RCC 7860 (cell line): ENCODE measurements at places on chromosomes 7 and 10.

GRCh38 chr7:139559364-139560105 is 36.0 kb downstream of the CLEC2L start:
- DNase-seq, result no peak

DNA sequence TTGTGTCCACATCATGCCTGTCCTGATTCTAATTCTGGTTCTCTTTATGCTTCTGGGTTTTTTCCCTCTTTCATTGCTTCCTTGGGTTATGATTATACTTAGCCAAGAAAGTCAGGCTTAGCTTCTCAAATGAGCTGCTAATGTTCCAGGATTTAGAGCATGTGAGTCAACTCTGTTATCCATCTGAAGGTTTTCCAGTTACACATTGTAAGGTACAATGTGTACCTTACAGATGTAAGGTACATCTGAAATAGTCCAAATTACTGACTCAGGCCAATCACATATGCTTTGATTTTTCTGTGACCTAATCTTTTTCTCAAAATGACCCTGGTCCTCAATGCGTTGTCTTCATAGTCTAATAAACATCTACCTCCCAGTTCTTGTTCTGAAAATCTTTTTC is 13.3 kb upstream of the MIOS start:
- no peak for DNase-seq

- DNase-seq, result no peak
Measured at GRCh38 chr10:94409021-94409657, 6.8 kb downstream of the TBC1D12 start.

- DNase-seq, result no peak
Measured at GRCh38 chr10:80540618-80540980, 2.9 kb downstream of the SH2D4B start.

DNA sequence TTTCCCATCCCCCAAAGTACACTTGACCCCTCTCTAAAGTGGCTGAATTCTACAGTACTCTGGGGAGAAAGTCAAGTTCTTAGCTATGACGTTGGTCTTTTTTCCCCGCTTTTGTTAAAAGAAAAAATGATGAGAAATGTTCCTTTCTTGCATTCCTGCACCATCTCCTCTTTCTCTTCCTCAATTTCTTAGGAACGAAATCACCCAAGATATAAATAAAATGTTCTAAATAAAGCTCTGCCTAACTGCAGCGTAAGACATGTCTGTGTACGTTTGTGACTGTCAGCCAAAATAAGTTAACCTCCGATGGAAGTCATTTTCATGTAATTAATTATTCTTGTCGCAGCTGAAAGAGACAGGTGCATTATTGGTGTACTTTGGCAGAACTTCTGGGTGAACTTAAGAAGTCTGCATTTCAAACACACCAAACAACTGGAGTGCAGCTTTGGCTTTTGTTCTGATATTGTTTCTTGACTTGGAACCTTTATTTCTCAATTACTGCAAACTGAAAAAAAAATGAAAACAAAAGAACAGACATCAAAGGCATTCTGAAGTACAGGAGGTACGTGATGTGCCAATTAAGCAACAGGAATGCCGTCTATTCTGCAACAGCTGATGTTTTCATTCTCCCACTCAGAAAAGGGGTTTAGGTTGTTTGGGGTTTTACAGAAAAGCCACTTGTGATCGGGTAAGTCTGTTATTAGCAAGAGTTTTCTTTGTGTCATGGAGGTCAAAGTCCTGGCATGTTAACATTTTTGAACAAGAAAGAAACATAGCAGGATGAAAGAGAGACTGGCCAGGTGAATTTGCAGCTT is 82.4 kb upstream of the SDK1 start:
- no peak for DNase-seq

- DNase-seq, result peak; percentile 24
Measured at GRCh38 chr7:27709137-27710075, 30.6 kb upstream of the TAX1BP1 start.

DNA sequence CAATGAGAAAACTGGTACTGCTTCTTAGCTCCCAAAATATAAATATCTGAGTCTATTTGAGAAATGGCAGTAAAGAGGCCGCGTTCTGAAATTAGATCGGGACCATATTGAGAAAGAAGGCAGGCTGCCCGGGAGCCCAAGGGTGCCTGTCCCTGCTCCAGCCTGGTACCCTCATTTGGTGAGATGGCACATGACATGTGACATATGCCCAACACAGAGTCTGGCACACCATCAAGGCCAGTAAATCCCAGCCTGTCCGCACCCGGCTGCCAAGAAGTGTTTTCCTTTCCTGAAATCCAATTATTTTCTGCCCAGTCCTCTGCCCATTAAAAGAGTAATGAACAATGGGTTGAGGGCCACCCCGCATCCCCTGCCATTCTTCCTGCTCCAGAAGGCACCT is 66.4 kb downstream of the CDH23 start:
- no peak for DNase-seq

GRCh38 chr7:88628363-88629085 is 131.0 kb upstream of the ZNF804B start:
- DNase-seq, result no peak

GRCh38 chr7:43022008-43022407 is 89.8 kb downstream of the MRPL32 start:
- no peak for DNase-seq

GRCh38 chr7:147193476-147193875 is 1076.9 kb downstream of the CNTNAP2 start:
- no peak for DNase-seq

DNA sequence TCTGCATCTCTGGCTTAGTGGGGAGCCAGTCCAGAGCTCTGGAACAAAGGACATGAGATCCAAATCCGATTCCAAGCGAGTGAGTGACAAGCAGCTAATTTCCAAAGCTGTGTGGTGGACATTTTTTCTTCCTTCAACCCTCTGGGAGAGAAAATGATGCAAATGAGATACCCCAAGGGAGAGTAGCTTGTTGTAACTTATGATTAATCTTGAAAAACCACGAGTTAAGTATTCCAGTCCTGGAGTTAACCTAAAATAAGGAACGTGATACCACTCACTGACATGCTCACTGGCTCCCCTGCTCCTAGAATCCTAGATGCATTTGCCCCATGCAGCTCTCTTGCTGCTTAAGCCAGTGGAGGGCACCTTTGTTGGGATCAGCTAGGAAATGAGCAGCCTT is 116.0 kb upstream of the HABP2 start:
- DNase-seq, result no peak

DNA sequence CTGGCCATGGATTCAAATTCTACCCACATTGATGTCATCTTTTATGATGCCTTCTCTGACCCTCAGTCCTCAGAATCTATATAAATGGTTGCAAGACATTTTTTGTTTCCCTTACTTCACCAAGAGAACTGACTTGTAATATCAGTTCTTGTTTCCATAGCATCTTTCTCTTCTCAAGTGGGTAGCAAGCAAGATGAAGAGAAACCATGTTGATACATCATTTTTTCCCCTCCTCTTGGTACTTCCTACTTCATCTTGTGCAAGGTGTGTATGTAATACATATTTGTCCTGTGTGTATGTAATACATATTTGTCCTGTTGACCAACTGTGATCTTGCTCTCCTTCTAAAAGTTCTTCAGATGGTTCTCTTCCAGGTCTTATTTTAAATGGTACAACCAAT is 348.6 kb downstream of the PTEN start:
- no peak for DNase-seq

GRCh38 chr7:95974108-95974507 is 201.8 kb downstream of the DYNC1I1 start:
- DNase-seq, result no peak

DNA sequence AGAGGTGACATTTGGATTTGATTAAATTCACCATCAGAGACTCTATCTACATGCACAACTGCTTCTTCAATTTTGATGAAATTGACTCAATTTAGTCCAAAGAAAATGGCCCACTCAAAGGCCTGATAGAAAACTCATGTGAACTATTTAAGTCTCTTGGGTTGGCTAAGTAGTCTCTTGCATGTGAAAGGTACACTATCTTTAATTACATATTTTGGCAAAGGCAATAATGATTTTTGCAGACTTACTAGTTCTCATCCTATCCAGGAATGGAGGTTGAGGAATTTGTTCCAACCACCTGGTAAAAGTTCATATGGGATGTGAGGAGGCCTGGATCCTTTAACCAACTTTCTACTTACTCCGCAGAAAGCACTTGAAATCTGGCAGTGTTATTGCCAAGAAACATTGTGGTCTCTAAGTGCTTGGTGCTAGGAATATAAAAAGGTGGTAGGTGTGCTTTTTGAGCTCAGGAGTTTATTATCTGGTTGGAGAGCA is 618.6 kb upstream of the MKI67 start:
- no peak for DNase-seq

GRCh38 chr10:21173802-21174714 is 276.9 kb upstream of the NEBL start:
- peak; percentile 80 for DNase-seq

DNA sequence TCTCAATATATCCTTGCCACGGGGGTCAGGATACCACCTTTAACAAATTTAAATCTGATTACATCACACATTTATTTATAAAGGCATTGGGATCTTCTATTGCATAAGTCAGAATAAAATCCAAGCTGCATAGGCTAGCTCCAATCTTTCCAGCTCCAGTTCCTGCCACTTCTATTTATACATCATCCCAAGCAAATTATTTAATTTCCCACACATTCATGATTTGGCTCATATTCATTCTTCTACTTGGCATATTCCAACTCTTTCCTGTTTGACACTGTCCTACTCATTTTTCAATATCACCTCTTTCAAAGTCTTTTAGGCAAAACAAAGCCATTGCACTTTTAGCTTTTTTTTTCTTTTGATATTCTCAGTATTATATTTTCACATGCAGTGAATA is 579.0 kb upstream of the FZD8 start:
- DNase-seq, result no peak

GRCh38 chr7:33644489-33644888 is 260.9 kb upstream of the BMPER start:
- DNase-seq, result no peak

DNA sequence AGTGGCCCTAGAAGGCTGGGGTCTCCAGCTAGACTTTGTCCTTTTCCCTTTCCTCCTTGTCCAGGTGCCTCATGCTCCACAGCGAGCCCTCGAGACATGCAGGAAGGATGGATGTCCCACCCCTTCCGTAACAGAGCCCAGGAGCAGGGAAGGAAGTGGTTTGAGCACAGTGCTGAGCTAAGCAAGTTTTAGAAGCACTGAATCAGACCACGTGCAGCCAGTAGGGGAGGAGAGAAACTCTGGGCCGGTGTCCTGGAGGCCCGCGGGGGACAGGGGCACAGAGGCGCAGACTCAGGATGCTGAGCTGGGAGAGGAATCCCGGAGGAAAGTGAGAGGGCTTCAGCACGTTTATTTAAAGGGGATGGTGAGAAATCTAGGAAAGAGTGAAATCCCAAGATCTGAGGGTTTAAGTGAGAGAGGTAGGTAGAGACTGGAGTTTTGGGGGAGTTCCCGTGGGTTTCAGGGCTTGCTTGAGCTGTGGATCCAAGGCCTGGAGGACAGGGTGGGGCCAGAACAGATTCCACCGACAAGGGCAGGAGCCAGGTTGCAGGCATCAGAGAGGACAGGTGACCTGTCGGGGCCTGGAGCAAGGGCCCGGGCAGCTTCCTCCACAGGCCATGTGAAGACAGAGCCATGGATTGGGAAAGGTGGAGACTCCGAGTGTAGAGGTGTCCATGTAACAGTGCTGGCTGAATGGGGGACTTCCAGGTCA is 4.4 kb upstream of the IRF5 start:
- no peak for DNase-seq

- no peak for DNase-seq
Measured at GRCh38 chr10:30505543-30506298, 71.7 kb downstream of the MAP3K8 start.

GRCh38 chr7:27745064-27745583 is 5.2 kb downstream of the TAX1BP1 start:
- peak; percentile 73 for DNase-seq

DNA sequence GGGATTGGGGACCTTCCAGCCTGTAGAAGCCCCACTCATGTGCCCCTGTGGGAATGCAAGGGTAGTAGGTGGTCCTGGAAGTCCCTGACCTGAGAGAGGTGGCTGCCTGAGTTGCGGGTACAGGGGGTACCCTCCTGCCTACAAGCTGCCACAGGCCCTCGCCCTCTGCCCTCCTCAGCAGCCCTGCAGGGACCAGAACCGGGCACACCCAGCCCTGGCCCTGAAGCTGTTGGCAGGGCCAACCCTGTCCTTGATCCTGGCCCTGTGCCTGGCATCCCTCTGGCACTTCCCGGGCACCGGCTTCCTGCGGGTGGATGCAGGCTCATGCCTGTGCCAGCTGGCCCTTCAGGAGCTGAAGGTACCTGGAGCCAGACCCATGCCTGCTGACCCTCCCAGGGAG is 54.9 kb upstream of the ELN start:
- DNase-seq, result no peak

GRCh38 chr10:97515271-97515978 is 16.7 kb downstream of the UBTD1 start:
- DNase-seq, result no peak

GRCh38 chr7:22216309-22216708 is 140.6 kb downstream of the RAPGEF5 start:
- DNase-seq, result no peak

- DNase-seq, result no peak
Measured at GRCh38 chr10:30324448-30325110, 24.5 kb downstream of the MTPAP start.

DNA sequence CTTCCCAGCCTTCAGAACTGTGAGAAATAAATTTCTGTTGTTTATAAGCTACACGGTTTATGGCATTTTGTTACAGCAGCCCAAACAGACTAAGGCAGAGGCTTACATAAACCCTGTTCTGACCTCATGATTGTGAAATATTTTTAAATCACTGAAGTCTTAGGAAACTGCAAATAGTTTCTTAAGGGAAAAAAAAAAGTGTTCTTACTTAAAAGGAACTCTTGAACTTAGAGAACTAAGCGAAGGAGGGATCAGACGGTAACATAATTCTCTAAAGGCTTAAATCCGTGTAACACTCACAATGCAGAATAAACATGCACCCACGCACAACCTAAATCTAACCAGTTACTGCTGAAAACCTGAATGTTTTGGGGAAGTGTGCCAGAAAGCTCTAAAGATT is 749.1 kb upstream of the LRRTM3 start:
- no peak for DNase-seq

DNA sequence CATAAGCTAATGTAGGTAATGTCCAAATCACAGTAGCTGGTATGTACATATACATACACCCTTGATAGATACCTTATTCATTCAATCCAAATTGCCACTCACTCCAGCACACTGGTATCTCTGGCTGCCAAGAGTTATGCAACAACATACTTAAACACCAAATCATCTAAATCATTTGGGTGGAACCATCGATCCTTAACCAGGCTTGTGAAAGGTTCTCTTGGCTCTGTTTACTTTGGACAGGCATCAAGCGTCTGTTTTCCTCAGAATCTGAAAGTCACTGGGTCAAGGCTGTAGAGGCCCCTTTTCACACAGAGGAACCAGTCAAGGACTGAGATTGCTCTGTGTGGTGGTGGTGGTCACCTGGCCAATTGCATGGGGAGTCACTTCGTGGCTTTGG is 24.6 kb downstream of the JAZF1 start:
- DNase-seq, result no peak

- no peak for DNase-seq
Measured at GRCh38 chr10:12781976-12782375, 219.5 kb downstream of the CCDC3 start.

DNA sequence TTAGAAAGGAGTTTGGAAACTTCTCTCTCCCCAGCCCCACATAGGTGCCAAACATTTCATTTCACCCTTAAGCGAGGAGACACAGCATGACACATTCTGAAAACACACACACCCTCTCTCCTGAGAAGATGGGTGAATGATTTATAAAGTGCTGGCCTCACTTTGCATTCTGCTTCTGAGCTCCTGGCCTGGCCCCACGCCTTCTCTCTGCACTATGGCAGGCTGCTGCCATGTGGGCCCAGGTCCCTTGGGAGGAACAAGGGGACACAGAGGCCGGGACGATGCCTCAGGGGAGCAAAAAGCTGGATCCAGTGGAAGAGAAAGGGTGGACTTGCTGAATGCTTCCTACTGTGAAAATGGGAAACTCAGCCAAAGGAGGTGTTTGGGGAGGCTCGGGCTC is 56.0 kb downstream of the CPXM2 start:
- no peak for DNase-seq
